ENCODE measurements at places on chromosomes 1 and 21.

- no peak for DNase-seq
These were observed 163.0 kb upstream of the IGSF21 start for GRCh38 chr1:17944646-17945045.

DNA sequence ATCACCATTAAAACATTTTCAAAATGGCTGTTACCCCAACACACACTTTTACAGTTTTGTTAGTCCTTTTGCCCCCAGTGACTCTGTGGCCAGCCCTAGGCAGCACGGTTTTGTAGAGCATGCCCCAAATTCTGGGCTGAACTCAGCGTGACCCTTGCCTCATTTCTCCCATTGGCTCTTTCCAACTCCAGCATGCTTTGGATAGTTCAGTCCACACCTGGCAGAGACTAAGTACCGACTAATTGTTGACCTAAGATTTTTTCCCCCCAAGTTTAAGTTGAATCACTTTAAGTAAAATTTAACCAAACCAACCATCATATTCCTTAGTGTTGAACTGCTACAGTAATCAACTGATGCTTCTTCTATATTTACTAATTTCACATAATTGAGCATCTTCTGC, 62.4 kb upstream of the LRRC8B start:
- DNase-seq: no peak

GRCh38 chr1:94068999-94069918, 51.7 kb downstream of the ABCA4 start:
- no peak for DNase-seq

GRCh38 chr1:37137014-37137413, 102.7 kb upstream of the GRIK3 start:
- DNase-seq: no peak

DNA sequence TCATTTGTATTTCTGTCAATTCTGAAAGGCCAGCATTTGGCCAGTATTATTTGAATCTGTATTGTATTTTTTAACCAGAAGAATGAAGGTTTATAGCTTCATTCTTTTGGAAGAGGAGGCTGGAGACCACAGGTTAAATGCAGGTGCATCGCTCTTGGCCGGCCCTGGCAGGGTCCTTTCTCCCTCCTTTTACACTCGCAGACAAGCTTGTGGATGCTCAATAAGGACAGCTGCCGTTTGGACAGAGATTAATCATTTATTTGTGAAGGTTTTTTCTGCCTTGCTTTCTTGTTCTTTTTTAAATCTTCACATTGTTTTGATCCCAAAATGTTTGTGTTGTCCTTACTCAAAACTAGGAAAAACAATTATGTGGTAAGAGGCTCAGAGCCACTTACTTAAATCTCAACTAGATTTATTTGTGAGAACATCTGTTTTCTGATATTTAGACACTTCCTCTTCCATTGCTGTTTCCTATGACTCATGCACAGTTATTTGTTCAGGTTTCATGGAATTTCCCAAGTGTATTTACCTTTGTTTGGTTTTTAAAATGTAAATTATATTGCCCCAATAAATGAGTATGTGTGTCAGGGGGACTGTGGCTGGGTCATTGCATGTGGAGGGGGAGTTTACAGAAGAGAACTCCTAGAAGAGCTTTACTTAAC, 46.7 kb upstream of the LAMC2 start:
- no peak for DNase-seq

GRCh38 chr1:210496063-210496462, 167.4 kb downstream of the HHAT start:
- DNase-seq: no peak

All from activated CD4-positive, alpha-beta T cell treated with anti-CD3 and anti-CD28 coated beads, Interleukin-2, amount 50 U/mL, for 1 hour (primary cell).